ENCODE measurements at places on chromosomes 7 and 10. TPM values are rescaled to one million over a fixed set of nuclear protein-coding genes. Genes with fewer than 3 reads are reported as not detected.

Gene GNGT1
- polyA plus RNA-seq = not detected

Gene WNT8B
- not detected for polyA plus RNA-seq

Gene SHTN1
- 0.17 TPM for polyA plus RNA-seq

Gene IL15RA
- polyA plus RNA-seq = 8.9 TPM

Gene ZPBP
- polyA plus RNA-seq = not detected

Gene PON3
- polyA plus RNA-seq = 0.48 TPM

Gene CABCOCO1
- polyA plus RNA-seq = 0.04 TPM

Gene C10orf67
- 0.03 TPM for polyA plus RNA-seq

Gene RAPGEF5
- 3.6 TPM for polyA plus RNA-seq

Gene FGL2
- 2.1 TPM for polyA plus RNA-seq

Gene ACBD7
- polyA plus RNA-seq = not detected

Gene FBXW4
- 15.5 TPM for polyA plus RNA-seq

Gene CTNNA3
- polyA plus RNA-seq = 1.9 TPM

Gene MEOX2
- 3.7 TPM for polyA plus RNA-seq

Gene NUDT5
- 11.0 TPM for polyA plus RNA-seq

Gene DYNC1I1
- 3.0 TPM for polyA plus RNA-seq

Gene NEUROD6
- polyA plus RNA-seq = not detected

Gene ATOH7
- not detected for polyA plus RNA-seq

Gene NKX1-2
- not detected for polyA plus RNA-seq

Gene CPA4
- 0.68 TPM for polyA plus RNA-seq

Gene CACNB2
- polyA plus RNA-seq = 0.48 TPM

Gene BTBD16
- 0.14 TPM for polyA plus RNA-seq

Gene GSTO2
- 1.1 TPM for polyA plus RNA-seq

Gene ZNF479
- polyA plus RNA-seq = not detected

Gene OR2A1
- polyA plus RNA-seq = not detected

Gene NKX2-3
- polyA plus RNA-seq = not detected

Gene GJD4
- not detected for polyA plus RNA-seq

Gene OR2A12
- not detected for polyA plus RNA-seq

Gene GPR26
- not detected for polyA plus RNA-seq

Gene JAKMIP3
- 0.37 TPM for polyA plus RNA-seq

Gene OR6V1
- polyA plus RNA-seq = not detected

Gene ABCA13
- not detected for polyA plus RNA-seq

Data from psoas muscle (tissue), 8 donors.